ENCODE measurements at places on chromosomes 6 and 20.

GRCh38 chr6:124445581-124445980 lies 516.7 kb upstream of the RNF217 start:
- DNase-seq: no peak

DNA sequence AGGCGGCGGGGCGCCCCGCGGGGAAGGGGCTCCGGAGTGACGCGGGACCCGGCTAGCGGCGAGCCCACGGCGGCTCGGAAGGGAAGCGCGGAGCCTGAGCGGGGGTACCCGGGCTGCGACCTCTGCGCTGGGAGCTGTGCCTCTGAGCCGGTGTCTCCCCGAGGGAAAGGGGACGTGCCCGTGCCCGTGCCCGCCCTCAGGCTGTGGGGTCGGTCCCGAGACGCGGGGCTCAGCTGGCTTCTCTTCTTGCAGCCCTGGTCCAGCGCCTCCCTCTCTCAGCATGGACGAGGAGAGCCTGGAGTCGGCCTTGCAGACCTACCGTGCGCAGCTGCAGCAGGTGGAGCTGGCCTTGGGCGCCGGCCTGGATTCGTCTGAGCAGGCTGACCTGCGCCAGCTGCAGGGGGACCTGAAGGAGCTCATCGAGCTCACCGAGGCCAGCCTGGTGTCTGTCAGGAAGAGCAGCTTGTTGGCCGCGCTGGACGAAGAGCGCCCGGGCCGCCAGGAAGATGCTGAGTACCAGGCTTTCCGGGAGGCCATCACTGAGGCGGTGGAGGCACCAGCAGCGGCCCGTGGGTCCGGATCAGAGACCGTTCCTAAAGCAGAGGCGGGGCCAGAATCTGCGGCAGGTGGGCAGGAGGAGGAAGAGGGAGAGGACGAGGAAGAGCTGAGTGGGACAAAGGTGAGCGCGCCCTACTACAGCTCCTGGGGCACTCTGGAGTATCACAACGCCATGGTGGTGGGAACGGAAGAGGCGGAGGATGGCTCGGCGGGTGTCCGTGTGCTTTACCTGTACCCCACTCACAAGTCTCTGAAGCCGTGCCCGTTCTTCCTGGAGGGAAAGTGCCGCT lies 686 bp downstream of the ZGPAT start:
- DNase-seq: no peak

- no peak for DNase-seq
These were observed 261.2 kb downstream of the PHACTR1 start for GRCh38 chr6:12977806-12978205.

GRCh38 chr6:110841266-110841665 lies 26.0 kb upstream of the CDK19 start:
- DNase-seq: no peak

DNA sequence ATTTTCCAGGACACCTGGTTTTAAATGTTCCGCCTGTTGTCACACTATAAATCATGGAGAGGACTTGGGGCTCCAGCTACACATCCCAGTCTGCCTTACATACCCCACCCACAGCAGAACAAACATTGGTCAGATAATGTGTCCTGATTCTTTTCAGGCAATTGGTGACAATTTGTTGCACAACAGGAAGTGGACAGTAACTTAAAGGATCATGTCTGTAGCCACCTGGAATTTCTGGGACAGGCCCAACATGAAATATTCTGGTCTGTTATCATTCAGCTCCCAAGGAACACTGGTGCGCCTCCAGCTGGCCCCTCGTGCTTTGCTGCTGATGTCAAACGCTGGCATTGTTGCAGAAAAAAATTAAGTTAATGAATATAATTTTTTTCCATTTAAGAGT lies 117.2 kb downstream of the SOBP start:
- DNase-seq: no peak

DNA sequence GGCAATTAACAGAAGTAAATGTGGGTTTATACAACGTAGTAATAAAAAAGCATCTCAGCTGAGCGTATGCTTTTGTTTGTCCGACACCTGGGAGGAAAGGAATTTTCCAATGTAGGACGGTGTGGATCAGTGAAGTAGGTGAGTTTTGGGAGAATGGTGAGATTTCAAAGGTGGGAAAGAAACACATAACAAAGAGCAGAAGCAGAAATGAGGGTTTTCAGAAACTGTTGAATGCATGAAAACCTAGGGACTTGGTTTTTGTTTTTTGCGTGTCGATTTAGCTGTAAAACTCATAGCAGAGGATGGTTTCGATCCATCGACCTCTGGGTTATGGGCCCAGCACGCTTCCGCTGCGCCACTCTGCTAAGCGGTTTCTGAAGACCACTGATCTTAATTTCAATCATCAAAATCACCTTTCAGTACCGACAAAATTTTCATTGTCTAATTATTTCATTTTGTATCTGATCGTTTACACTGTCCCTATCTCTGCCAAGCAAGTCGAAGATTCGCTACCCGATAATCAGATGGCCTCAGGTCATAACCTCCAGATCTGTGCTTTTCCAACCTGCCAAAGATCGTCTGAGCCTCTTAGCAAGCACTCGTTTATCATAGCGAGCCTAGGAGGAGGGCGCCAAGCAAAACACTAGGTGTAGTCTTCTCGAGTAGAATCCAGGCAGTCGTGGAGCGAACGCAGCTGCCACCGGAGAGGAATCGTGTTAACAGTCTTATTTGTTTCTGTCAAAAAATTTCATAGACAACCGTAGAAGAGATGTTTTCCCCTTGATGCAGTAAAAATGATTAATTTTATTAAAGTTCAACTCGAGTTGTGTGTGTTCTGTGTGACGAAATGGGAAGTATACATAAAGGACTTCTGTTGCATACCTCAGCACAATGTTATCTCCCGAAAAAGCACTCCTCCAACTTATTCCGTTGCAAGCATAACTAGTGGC lies 20.9 kb upstream of the POM121L2 start:
- DNase-seq: no peak

DNA sequence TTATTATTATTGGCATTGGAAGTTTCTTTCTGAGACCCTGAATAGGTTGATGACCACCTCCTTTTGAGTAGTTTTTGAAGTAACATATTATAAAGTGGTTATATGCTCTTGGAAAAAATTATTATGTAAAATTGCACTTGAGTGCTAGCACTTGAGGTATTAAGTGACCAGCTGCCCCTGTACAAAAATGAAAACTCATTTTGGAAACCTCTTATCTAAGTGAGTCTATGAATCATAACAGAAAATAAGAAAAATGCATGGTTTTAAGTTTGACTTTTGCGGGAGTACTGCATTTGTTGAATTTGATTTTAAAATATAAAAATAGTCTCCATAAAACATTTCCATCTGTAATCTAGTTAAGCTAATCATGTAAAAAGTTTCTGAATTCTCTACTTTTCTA lies 248.3 kb downstream of the TMEM242 start:
- no peak for DNase-seq

DNA sequence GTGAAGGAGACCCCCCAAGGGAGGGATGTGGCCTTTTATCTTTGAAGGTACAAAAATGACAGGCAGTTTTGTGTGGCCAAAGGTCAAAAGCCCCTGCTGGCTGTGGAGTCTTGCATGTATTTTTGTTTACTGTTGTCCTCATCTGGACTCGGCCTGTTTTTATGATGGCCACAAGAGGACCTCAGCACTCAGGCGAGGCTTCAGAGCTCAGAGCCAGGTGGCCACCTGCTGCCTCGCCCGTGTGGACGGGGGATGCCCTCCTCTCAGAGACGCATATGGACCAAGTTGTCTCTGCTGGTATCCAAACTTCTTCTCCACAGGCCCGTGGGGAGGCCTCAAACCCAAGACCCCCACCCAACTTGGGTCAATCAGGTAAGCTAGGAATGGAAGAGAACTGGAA lies 118.2 kb downstream of the DACT2 start:
- DNase-seq: no peak

GRCh38 chr6:149046822-149047246 lies 270.7 kb upstream of the TAB2 start:
- no peak for DNase-seq

- no peak for DNase-seq
These were observed 140.3 kb downstream of the FLRT3 start for GRCh38 chr20:14197097-14197496.

- no peak for DNase-seq
These were observed 920 bp downstream of the ZBTB12 start for GRCh38 chr6:31900917-31901414.

- DNase-seq: no peak
These were observed 73.9 kb downstream of the AHI1 start for GRCh38 chr6:135423649-135424128.

- DNase-seq: no peak
These were observed 10.2 kb upstream of the MAP3K7 start for GRCh38 chr6:90596967-90597539.

DNA sequence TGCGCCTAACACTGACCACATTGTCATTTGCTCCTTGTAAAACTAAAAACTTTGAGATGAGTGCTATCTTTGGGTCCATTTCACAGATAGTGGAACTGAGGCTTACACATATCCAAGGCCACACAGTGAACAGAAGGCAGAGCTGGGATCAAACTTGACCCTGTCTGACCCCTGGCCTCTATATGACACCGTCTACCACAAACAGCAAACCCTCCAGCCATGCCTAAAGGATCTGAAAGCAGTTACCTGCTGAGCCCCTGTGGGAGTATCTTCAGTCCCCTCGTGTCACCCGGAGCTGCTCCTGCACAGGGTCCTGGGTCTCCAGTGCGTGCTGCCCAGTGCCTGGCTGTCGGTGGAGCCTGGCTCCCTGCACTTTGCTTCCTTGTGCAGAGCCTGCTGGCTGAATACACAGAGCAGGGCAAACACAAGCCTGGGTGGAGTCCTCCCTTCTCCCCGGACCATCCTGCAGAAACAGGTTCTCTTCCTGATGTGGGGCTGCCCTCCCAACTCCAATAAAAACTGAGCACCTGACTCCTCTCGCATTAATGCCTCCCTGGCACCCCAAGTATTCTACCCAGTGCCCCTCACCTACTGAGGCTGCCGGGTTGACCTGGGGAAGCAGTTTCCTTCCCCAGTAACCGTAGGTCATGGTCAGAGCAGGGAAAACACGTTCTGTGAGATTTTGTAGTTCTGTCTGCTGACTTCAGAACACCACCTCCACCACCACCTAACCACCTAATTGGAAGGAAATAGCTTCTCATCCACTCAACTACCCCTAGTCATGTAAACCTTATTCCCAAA lies at the start of gene BCAS1:
Gene BCAS1, minus strand, starts transcription at position 408 of the 801 bp plus-strand sequence. CDS start 11,876 bp downstream, outside the sequence.
- no peak for DNase-seq

GRCh38 chr6:100554228-100554627 lies 89.5 kb upstream of the SIM1 start:
- no peak for DNase-seq

DNA sequence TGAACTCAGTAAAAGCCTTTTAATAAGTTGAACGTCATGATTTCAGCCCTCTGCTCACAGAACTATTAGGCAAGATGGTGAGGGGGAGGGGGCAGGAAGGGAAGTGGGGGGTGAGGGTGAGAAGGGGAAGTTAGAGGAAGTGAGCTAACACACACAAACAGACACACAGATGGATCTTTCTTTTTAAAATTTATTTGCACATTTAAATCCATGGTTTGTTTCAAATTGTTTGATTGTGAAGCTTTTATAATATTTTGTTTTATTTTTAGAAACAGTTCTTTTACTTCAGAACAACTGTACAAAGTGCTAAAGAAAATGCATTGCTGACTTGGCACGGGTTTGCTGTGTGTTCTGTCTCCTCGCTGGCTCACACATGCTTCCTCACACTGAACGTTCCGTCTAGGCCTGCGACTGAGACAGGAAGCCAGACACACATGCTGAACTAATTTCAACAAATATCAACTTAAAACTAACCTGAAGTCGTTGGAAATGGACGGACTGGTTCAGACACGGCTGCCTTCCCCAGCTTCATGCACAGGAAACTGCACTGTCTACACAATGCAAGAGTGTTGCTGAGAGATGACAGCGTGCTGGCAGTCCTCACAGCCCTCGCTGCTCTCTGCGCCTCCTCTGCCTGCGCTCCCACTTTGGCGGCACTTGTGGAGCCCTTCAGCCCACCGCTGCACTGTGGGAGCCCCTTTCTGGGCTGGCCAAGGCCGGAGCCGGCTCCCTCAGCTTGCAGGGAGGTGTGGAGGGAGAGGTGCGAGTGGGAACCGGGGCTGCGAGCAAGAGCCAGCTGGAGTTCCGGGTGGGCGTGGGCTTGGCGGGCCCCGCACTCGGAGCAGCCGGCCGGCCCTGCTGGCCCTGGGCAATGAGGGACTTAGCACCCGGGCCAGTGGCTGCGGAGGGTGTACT lies 8.1 kb upstream of the ZBP1 start:
- DNase-seq: no peak

- no peak for DNase-seq
These were observed 84.1 kb downstream of the CDK19 start for GRCh38 chr6:110731196-110731595.

DNA sequence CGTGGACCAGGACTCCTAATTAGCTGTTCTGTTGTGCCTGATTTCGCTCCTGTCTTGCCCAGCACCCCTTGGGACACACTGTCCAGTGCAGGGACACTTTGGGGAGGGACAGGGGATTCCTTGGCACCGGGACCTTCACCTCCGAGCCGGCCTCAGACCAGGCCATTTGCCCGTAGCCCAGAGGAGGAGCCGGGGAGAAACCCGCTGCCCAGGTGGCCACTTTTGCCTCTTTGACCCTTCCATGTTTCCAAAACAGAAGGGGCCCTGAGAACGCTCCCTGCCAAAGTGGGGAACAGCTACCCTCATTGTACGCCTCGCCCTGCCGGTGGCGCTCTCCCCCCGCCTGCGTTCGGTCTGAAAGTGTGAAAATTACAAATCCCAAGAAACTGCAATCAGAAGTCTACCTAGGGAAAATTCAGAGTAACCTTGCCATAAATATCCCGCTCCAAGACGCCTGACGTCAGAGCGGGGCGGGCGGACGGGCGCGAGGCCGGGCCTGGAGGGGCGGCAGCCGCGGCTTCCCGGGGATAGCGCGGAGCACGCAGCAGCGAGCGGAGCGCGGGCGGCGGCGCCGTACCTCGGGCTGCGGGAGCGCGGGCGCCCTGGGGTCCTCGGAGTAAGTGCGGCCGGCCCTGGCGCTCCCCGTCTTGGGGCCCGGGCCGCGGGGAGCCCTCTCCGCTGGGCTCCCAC lies at the start of gene DAAM2:
Gene DAAM2, plus strand, starts transcription at position 527 of the 690 bp plus-strand sequence. CDS start 63,927 bp downstream, outside the sequence.
- no peak for DNase-seq

DNA sequence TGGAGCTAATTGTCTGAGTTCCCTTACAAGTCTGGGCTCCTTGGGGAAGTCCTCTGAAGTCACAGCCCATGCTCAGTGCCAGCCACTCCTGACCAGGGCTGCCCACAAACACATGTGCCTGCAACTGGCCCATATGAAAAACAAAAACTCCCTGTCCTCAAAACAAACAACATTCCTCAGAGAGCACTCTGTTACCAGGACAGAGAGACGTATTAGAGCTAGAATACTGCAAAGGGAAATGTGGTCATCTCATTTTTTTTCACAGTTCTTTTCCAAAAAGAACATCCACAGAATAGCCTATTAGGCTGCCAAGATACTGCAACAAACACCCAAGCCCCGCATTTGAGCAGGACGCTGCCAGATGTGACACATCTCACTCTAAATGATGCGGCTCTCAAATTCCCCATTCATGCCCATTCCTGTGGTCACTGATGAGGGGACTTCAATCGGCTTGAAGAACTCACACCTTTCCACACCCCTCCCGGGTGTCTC lies 71.1 kb downstream of the SLC22A23 start:
- DNase-seq: no peak

DNA sequence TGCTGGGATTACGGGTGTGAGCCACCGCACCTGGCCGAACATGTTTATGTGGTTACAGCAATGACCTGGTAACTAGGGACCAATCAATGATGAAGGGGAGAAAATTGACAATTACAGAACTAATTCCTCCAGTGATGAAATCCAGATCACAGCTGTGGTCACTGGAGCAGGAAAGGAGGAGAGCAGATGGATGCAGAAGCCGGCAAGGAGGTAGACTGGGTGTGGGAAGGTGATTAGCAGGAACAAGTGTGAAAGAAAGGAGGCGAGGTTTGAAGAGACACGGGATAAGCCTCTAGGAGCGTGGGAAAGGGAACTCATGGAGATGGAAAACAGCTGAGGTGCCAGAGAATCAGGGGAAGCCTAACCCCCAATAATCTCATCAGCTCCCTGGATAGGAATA lies 17.2 kb upstream of the SPAG4 start:
- no peak for DNase-seq
